ENCODE measurements at places on chromosomes 16 and 17.

- no peak for DNase-seq
These were observed 58.5 kb downstream of the ADAMTS18 start for GRCh38 chr16:77376358-77376757.

- no peak for DNase-seq
These were observed 130.6 kb downstream of the DYNLRB2 start for GRCh38 chr16:80671281-80671849.

- DNase-seq = no peak
These were observed 238.0 kb downstream of the HS3ST3A1 start for GRCh38 chr17:13363771-13364170.

- DNase-seq = no peak
These were observed 8.0 kb downstream of the PRSS41 start for GRCh38 chr16:2806286-2806685.

GRCh38 chr17:75041656-75042280 is 5.0 kb downstream of the ATP5PD start:
- no peak for DNase-seq

- DNase-seq = no peak
These were observed 559.1 kb upstream of the SALL1 start for GRCh38 chr16:51710186-51710585.

- DNase-seq = no peak
These were observed 30.0 kb downstream of the HNF1B start for GRCh38 chr17:37714897-37715296.

- no peak for DNase-seq
These were observed 5.5 kb downstream of the CYBC1 start for GRCh38 chr17:82444941-82445521.

- peak; percentile 51 for DNase-seq
These were observed at the start of gene IL32 for GRCh38 chr16:3065069-3065741. TSS of gene IL32 (plus strand) at chr16:3065640. CDS start at chr16:3065812, 172 bp downstream.

DNA sequence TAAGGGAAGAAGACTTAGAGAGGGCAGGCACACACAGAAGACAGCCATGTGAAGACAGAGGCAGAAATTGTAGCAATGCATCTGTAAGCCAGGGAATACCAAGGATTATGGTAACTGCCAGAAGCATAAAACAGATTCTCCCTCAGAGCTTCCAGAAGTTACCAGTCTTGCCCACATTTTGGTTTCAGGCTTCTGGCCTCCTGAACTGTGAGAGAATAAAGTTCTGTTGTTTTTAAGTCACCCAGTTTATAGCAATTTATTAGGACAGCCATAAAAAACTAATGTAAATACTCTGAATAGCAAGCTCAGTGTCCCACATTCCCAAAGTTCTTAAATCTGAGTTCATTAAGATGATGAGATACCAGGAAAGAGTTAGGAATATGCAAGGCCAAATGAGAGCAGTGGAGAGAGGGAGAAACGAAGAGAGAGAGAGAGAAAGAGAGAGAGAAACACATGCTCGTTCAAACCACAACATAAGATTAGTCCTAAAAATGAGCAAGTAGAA is 123.4 kb downstream of the HS3ST3A1 start:
- no peak for DNase-seq

DNA sequence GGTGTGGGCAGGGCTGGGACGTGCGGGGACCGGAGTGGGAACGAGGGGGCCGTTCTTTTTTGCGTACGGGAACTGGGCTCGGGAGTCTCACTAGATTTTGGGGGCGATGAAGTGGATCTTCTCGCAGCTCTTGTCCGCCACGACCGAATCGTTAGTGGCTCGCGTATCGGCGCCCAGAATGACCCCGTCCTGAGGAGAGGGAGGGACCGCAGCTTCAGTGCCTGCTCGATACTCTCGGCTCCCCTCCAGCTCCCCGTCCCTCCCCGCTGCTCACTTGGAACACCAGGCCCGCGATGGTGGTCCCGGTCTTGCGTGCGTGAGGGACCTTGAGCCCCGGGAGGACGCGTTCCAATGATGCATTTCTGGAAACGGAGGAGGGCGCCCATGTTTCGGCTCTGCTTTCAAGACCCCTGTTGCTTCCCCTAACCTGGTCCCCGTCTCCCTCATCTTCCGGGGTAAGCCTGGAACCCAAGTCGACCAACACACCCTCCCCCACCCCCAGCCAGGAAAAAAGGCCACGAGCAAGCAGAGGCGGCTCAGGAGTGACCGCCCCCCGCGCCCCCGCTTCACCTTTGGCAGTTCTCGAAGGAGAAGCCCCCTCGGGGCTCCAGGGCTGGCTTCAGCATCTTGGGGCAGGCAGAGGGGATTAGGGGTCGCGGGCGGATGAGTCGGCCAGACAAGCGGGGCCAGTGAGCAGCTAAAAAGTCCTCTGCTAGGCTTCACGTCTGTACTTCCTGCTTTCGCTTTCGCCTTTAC is at the start of gene PSMB10:
Gene PSMB10 (minus strand): TSS at position 727 of the 756 bp plus-strand sequence. CDS start 101 bp downstream, at position 626.
- DNase-seq = peak; percentile 22

DNA sequence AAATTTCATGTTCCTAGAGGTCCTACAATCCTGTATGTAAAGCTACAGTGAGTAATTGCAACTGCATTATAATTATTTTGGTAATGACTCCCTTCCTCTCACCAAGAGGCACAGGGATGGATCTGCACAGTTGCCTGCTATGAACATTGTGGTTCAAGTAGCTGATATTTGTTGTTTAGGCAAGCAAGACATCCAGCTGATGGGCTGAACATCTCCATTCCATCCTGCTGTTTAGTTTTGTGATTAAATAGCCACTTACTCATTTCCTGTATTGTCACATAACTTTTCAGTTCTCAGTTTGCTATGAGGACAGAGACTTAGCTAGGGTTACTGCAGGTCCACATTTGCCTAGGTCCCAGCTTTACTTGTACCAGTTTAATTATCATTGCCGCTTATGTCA is 181.2 kb upstream of the TBX2 start:
- DNase-seq = no peak

GRCh38 chr17:78790552-78790951 is 8.5 kb upstream of the CYTH1 start:
- no peak for DNase-seq

- no peak for DNase-seq
These were observed 66.3 kb downstream of the LITAF start for GRCh38 chr16:11520442-11520841.

DNA sequence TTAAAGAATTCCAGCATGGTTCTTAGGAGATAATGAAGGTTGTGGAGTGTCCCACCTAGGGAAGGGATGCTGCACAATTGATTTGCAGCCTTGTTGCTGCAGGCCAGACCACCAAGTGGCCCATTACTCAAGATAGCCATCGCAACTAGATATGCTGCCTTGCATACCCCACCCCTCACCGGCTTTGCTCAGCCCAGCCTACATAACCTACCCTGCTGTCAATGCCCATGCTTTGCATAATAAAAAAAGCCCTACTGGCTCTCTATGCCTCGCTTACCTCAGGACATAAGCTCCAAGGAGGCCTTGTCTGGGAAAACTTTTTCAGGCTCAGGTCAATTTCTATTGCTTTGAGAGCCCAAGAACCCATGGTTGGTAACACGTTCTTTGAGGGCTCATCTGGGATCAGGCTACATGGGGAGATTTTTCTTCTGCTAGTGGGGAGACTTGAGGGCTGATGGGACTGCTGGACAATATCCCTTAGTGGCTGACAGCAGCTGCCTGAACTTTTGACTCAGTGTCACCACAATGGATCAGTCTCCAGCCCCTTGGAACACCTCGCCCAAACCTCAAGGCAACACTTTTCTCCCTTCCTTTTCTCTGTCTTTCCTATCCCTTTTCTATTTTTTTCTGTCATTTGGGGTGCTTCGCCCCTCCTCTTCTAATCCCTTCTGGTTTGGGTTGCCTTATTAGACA is 38.3 kb downstream of the SCPEP1 start:
- DNase-seq = no peak

DNA sequence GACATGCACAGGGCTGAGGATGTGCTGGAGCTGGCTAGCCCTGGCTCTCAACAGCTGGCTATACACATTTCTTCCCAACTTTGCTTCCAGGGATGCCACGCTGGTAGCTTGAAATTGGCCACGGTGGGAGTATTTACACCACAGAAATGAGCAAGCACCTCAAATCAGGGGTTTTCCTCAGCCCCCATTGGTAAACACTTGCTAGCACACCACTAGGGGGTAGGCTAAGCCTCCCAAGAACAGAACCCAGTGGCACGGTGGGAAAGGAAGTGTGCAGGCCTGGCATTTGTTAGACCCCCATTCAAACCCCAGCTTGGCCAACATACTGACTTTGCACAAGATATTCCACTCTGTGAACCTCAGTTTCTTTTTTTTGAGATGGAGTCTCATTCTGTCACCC is 12.9 kb downstream of the DRC3 start:
- no peak for DNase-seq

DNA sequence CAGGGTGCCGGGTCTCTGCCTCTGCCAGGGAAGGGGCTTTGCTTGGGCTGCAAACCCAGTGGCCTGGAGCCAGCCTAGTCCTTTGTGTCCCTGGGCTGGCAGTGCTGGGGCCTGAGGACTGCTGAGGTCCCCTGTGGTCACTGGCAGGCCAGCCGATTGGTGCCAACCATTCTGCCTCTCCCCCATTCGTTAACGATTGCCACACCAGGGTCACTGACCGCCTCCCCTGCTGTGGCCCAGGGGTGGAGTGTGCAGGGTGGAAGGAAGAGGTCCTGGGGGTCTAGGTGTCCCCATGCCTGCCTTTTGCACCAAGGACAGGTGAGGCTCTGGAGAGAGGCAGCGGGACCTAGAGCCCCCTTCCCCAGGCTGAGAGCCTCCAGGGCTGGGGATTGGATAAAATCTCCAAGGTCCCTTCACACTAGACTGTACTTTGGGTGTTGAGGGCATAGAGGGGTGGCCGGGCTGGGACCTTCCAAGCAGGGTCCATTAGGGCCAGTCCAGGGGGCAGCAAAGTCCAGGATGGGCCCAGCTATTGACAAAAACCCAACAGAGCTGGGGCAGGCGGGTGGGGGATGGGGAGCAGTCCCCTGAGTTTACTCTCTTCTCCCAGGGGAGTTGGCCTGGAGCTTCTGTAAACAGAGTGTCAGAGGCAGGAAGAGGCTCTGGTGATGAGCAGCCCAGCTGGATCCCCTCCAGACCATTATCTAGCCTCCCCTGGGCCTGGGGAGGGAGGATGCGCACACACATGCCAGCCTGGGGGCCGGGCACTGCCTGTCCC is 1.1 kb downstream of the VASN start:
- no peak for DNase-seq

GRCh38 chr16:17828012-17828411 is 357.3 kb upstream of the XYLT1 start:
- DNase-seq = no peak

DNA sequence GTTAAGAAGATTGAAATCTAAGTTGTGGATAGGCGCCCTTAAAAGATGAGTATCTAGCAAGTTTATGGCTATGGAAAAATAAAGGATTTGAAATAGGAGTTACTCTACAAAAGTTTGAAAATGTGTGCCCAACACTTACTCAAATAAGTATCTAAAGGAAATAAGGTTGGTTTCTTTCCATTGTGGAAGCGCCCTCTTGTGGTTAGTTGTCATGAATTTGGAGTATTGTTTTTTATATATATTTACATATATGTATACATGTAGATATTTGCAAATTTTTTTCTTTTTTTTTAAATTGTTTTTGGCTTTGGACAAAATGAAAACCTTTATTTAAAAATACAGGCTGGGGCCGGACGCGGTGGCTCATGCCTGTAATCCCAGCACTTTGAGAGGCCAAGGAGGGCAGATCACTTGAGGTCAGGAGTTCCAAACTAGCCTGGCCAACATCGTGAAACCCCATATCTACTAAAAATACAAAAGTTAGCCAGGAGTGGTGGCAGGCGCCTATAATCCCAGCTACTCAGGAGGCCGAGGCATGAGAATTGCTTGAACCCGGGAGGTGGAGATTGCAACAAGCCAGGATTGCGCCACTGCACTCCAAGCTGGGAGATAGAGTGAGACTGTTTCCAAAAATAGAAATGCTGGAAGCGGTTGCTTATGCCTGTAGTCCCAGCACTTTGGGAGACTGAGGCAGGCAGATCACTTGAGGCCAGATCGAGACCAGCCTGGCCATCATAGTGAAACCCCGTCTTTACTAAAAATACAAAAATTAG is 24.0 kb upstream of the VPS4A start:
- DNase-seq = peak; percentile 6

GRCh38 chr17:29070781-29071180 is 27.8 kb downstream of the PIPOX start:
- DNase-seq = no peak

DNA sequence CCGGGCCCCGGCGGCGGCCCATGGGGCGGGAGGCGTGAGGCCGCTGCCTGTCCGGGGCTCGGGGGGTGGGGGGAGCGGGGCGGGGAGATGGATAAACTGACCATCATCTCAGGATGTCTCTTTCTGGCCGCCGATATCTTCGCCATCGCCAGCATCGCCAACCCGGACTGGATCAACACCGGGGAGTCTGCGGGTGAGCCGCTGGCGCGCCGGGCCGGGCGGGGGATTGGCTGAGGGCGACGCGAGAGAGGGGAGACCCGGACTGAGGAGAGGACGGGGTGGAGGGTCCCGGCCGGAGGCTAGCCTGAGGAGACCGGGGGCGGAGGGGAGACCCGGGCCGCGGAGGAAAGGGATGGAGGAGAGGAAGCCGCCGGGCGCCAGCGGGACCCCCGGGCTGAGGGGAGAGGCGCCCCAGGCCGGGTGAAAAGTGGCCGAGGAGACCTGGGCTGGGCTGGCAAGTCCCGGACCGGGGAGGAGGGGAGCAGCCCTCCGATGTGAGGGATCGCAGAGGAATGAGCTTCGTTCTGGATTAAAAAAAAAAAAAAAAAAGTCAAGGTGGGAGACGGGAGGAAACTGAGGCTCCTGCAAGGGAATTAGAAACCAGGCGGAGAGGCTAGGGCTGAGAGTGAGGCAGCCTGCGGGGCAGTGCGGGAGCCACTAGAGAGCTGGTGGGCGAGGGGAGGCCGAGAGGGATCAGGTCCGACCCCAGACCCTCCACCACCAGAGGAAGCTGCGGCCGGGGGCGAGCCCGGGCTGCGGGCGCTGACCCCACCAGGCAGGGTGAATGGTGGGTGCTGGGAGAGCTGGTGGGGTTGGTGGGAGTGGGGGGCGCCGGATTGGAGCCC is 526 bp downstream of the MOSMO start:
- DNase-seq = no peak

- DNase-seq = no peak
These were observed 190.6 kb upstream of the FOXF1 start for GRCh38 chr16:86319585-86320236.

DNA sequence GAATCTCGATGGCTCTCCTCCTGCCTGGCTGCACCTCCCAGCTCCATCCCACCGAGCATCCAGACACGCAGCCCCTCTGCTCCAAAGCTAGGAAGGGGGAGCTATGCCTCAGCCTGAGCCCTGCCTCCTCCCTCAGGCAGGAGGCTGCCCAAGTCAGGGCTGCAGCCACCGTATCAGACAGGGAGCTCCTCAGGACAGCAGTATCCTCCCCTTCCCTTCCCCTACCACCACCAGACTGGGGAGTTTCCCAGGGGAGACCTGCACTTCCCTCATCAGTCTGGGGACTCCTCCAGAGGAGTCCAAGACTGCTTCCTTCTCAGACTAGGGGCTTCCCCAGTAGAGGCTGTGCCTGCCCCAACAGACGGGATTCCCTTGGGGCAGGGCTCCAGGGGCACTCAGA is 17.5 kb downstream of the TMEM132E start:
- no peak for DNase-seq

Data from activated CD8-positive, alpha-beta memory T cell treated with anti-CD3 and anti-CD28 coated beads for 4 hours (primary cell).